ENCODE measurements at places on chromosomes 7 and 10. TPM values are rescaled to one million over a fixed set of nuclear protein-coding genes. Genes with fewer than 3 reads are reported as not detected.

FRA10AC1 gene
- 19.1 TPM for total RNA-seq

EBLN1 gene
- not detected for total RNA-seq

EMX2 gene
- 1.9 TPM for total RNA-seq

RAB19 gene
- not detected for total RNA-seq

MTERF1 gene
- total RNA-seq = 14.6 TPM

BTBD16 gene
- total RNA-seq = 0.41 TPM

ARID5B gene
- total RNA-seq = 33.8 TPM

ASZ1 gene
- total RNA-seq = not detected

FKBP6 gene
- not detected for total RNA-seq

NODAL gene
- 0.92 TPM for total RNA-seq

TMEM225B gene
- not detected for total RNA-seq

SERPINE1 gene
- 5.4 TPM for total RNA-seq

GTPBP10 gene
- 16.1 TPM for total RNA-seq

RADIL gene
- 7.3 TPM for total RNA-seq

FBXO24 gene
- total RNA-seq = 1.2 TPM

UNCX gene
- total RNA-seq = not detected

SPDYE9 gene
- not detected for total RNA-seq

CFAP46 gene
- total RNA-seq = 0.41 TPM

ETV1 gene
- total RNA-seq = 11.8 TPM

CRHR2 gene
- total RNA-seq = 0.51 TPM

OR9A2 gene
- total RNA-seq = 0.41 TPM

ADIRF gene
- 13.2 TPM for total RNA-seq

BLNK gene
- total RNA-seq = 2.2 TPM

TMEM236 gene
- 0.10 TPM for total RNA-seq

ZNF425 gene
- total RNA-seq = 4.7 TPM

NOM1 gene
- 31.8 TPM for total RNA-seq

EIF5AL1 gene
- total RNA-seq = 0.10 TPM

ACSM6 gene
- not detected for total RNA-seq

All from tongue (tissue), 3 donors.